ENCODE measurements at places on chromosomes 6 and 20.

- DNase-seq: no peak
These were observed 660.5 kb downstream of the DOK5 start for GRCh38 chr20:55135923-55136322.

- DNase-seq: no peak
These were observed 68.1 kb downstream of the TRERF1 start for GRCh38 chr6:42383421-42384205.

GRCh38 chr6:107956586-107957307, 1.3 kb downstream of the SEC63 start:
- DNase-seq: peak; percentile 25

DNA sequence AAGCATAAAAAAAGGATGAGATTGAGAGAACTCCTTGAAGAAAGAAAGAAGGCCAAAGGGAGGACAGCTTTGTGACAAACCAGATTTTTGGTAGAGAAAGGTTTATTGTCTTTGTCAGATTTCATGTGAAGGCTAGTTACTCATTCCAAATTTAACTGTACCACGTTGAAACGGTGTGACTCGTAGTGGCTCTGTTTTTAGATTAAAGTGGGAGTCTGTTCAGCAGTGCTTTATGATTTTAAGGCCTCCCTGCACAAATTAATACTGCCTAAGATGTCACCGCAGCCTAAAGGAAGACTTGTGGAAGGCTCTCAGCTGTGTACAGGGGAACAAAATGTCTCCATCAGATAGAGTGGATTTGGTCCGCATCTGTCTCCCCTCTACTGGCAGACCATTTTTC, 35.9 kb downstream of the CDC40 start:
- no peak for DNase-seq

- DNase-seq: no peak
These were observed 34.7 kb downstream of the VEGFA start for GRCh38 chr6:43804550-43805223.

DNA sequence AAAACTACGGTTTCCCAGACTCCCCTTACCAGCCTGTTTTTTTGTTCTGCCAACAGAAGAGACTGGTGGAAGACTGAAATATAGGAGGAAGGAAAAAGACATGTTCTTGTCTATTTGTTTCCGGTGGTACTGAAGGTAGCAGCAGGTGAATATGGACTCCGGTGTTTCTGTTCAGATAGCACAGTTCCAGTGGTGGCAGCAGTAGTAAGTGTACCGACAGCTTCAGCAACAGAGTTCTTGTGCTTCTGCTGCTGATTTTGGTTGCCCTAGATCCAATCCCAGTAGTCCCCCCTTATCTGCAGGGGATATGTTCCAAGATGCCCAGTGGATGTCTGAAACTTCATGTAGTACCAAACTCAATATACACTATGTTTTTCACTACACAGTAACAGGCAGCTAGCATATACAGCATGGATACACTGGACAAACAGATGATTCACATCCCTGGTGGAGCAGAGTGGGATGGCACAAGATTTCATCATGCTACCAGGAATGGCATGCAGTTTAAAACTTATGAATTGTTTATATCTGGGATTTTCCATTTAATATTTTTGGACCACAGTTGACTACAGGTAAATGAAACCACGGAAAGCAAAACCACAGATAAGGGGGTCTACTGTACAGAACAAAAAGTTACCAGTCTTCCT, 301.8 kb downstream of the BTBD9 start:
- DNase-seq: no peak

GRCh38 chr20:4151991-4152695, 136.8 kb upstream of the RNF24 start:
- DNase-seq: peak; percentile 92

DNA sequence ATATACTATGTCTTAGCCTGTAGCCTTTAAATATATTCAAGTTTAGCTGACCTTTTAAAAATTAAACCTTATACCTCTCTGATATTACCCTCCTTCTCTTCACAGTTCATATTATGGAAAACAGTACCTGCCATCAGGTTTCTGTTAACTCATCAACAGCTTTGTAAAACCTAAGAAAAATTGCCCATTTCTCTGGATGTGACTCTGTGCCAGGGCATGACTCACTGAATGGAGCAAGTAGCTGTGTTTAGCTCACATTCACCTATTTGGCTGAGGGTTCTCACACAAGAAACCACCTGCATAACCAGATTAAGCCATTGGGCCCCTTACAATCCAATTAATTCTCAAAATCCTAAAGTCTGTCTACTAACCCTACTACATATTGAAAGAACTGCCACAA, 678.8 kb upstream of the MARCKS start:
- DNase-seq: no peak

- DNase-seq: no peak
These were observed 2.8 kb upstream of the NUP153 start for GRCh38 chr6:17709476-17709875.

DNA sequence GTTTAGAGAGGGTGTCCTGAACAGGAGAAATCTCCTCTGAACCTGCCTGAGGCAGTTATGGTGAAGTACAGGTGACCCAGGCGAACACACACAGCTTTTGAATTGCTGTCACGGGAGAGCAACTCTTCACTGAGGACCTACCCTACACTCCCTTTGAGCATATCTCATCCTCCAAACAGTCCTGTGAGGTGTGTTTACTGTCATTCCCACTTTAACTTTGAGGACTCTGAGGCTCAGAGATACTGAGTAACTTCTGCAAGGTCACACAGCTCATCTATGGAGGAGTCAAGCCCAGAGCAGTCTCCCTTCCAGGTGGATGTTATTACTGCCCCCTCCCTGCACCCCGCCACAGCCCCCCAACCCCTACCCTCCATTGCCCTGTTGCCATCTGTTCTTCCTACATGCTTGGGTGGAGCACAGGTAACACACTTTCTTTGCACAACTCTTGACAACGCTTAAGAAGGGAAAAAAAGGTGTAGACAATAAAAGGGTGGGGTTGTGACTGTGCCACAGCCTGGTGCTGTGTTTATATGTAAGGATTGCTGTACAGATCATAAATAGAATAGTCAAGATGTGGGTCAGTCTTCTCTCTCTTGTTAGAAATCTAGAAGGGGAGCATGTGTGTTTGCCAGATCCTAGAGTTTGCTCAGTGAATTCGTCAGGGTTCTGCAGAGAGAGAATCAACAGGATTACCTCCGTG, 4.3 kb upstream of the TRAF3IP2 start:
- no peak for DNase-seq

DNA sequence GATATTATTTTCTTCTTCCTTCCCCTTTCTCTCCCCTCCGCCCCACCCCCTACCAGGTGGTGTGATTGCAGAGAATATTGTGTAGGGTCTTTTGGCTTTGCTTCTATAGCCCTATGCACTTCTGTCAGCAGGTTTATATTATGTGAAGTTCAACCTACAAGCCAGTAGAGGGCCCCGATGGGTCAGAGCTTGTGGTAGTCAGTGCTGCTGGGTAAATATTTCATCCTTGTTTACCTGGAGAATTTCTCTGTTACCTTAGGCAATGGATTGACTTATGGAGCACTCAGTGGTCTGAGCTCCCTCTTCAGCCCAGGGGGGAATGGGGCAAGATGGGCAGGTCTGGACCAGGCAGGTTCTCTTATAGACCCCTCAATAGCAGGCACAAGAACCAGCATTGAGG, 720.9 kb downstream of the GRIK2 start:
- no peak for DNase-seq

- no peak for DNase-seq
These were observed 121.3 kb downstream of the VEGFA start for GRCh38 chr6:43891072-43891870.

DNA sequence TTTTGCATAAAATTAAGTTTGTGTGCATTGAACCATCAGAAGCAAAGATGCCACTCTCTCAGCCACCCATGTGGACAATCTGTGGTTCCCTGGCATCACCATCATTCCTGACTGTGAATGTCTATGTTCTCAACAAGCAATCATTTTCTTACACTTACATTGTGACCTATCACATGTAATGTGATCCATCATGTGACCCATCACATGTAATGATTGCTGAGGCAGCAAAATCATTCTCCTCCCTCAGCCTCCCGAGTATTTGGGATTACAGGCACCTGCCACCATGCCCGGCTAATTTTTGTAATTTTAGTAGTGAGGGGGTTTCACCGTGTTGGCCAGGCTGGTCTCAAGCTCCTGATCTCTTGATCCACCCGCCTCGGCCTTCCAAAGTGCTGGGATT, 22.0 kb upstream of the ZNF133 start:
- DNase-seq: no peak

DNA sequence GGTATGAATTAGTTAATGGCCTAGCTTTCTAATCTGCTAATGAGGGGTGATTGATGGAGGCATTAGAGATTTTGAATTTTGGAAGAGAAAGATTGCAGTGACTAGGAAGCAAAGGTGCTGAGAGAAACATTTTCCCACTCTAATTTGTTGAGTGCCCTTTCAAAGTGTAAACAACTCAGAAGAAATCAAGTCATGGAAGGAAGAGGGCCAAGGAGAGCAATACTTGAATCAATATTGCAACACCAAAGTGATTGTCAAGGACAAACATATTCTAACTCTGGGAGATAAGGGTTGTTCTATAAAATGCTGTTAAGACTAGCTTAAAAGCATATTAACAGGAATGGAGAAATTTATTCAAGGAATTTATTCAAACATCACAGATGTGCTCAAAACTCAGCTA, 182.7 kb upstream of the FERMT1 start:
- no peak for DNase-seq

DNA sequence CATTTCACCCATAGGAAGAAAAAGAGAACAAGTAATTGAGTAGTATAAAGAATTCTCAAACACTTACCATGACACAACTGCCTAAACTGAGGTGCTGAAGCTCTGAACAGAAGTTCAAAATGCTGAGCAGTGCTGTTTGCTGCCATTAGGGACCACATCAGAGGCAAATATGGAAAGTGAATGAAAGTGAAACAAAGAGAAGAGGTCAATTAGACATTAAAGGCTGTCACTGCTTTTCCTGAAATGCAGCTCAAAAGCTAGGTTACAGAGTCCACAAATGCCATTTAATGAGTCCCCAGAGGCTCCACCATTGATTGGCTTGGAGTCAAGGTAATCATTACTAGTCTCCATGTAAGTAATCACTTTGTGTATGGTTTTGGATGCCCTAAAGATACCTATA, 46.1 kb downstream of the POU3F2 start:
- no peak for DNase-seq
